ENCODE measurements at places on chromosomes 12 and 14.

GRCh38 chr12:81284137-81284536 lies 206.3 kb downstream of the ACSS3 start:
- DNase-seq = no peak

- DNase-seq = no peak
Measured at GRCh38 chr14:91063119-91063518, 2.7 kb upstream of the RPS6KA5 start.

DNA sequence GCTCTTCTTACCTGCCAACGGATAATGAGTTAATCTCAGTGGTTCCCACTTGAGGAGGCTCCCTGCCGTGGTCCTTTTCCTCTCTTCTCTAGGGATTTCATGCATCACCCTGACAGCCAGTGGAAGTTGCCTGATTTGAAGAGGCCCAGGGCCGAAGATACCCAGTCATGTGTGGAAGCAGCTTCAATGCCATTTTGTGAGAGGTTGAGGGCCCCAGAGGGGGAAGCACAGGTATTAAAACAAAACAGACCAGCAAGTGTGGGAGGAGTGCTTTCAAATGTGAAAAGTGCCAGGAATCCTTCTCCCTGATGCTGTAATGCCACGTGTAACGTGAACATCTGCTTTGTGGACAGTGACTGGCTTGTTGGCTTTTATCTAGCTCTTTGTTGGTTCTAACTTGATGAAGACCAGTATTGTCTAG lies 1.5 kb downstream of the TCP11L2 start:
- DNase-seq = no peak

- no peak for DNase-seq
Measured at GRCh38 chr12:53944907-53945847, 6.5 kb downstream of the HOXC13 start.

- no peak for DNase-seq
Measured at GRCh38 chr12:2376908-2377657, 324.3 kb downstream of the CACNA1C start.

- DNase-seq = no peak
Measured at GRCh38 chr14:94940263-94940993, 170.5 kb upstream of the GSC start.

GRCh38 chr14:91980157-91980556 lies 32.7 kb upstream of the FBLN5 start:
- peak; percentile 82 for DNase-seq

- DNase-seq = no peak
Measured at GRCh38 chr14:37047996-37048395, 124.4 kb downstream of the SLC25A21 start.

GRCh38 chr12:76740501-76740900 lies 23.4 kb upstream of the ZDHHC17 start:
- DNase-seq = no peak

GRCh38 chr12:12323591-12323990 lies 26.5 kb downstream of the MANSC1 start:
- DNase-seq = no peak

DNA sequence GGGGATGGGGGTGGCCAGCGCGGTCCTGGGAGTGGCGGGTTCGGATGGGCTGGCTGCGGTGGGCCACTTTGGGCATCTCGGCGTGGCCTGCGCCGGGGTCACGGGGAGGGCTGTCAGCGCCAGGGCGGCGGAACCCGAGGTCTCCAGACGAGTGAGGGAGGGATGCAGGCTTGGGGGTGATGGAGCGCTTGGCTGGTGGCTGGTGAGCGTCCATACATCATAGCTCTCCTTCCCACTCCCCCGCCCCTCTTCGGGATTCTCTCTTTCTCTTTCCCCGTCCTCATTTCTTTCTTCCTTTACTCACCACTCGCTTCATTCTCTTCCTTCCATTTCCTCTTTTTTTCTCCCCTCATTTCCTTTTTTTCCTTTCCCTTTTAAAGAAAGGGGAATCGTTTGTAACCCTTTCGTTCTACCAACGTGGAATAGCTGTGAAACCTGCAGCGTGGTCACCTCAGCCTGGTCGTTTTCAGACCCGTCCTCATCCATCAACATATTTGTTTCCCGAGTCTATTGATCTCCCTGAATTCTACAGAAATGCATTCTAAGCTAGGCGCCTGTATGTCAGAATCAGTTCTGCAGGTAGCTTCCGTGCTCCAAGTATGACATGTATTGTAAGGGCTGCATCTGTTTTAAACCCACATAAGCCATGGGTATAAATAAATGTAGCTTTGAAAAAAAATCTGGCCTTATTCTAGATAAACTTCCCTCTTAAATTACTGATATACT lies 260.3 kb upstream of the E2F7 start:
- DNase-seq = peak; percentile 3

DNA sequence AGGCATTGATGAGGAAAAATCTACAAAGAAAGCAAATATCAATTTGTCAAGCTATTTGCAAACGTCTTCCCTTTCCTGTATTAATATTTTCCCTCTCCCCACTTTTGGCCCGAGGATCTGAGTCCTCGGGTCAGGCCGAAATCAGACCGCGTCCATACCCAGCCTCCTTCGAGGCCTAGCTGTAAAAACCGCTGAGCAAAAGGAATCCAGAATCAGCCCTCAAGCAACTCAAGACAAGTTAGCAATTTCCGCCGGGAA lies 353 bp upstream of the MAPK1IP1L start:
- DNase-seq = no peak

GRCh38 chr12:14885718-14886221 lies at the start of gene MGP:
Gene MGP, minus strand, starts transcription at chr12:14885854. Its CDS starts 63 bp downstream, at chr12:14885791.
- no peak for DNase-seq

DNA sequence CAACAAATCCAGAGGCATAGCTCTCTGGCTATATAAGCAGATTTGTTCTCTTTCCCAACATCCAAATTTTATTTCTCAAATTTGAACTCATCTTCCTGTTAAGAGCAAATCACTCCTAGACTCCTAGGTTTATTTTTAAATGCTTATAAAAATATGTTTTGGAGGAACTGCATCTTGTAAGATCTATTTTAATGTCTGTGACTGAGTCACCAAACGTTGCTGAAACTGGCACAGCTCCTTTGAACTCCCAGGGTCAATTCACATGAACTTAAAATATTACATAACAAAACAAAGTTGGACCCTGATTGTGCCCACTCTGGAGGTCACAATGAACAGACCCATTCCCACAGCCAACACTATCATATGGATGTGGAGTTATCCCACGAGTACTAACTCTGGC lies 23.9 kb downstream of the ANAPC7 start:
- no peak for DNase-seq

DNA sequence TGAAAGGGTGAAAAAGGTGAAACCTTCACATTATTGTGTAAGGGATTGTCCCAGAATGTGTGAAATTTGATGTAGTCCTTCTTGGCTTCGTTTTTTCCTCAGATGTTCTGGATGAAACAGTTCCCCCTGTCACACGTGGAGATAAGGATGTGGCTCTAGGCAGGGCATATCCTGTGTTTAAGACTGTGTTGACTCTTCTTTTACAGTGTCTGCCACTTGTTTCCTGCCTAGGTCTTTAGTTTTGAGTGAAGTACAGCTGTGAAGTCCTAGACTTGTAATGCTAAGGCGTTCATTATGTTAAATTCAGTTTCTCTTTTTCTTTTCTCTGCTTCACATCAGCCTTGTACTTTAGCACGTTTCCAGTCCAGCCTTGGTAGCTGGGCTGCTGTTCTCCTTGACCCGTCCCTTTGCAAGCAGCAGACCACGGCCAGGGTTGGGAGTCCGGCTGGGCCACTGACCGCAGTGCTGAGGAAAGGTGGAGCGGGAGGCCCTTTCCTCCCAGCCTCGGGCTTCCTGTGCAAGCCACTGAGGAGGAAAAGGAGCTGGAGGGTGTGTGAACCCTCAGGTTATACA lies 59.1 kb downstream of the RASSF3 start:
- DNase-seq = no peak

GRCh38 chr12:6766651-6767349 lies 637 bp downstream of the PTMS start:
- DNase-seq = peak; percentile 72

DNA sequence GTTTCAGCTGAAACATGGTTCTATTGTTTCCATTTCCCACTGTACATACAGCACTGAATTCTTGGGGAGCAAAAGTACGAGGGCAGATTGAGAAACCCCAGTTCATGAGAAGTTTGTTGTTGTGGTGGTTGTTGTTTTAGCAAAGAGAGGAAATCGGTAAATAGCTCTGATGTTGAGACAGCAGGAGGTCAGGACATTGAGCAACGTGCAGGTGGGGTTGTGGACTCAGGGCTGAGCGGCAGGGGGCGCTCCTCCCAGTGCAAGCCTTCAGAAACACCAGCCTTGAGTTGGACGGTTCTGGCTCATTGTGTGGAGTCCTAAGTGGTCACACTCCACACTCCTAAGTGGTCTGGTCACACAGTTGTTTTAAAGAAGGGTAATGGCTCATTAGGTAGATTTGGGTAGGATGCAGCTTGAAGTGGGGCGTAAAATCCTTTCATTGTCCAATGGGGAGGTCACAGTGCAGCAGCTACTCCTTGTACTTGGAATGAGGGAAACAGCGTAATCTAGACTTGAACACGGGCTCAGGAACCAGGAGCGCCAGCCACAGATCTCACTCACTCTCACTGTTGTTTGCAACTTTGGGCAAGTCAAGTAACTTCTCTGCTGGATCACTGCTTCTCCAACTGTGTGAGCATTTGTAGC lies 14.5 kb upstream of the PWP1 start:
- no peak for DNase-seq

- DNase-seq = no peak
Measured at GRCh38 chr14:43540948-43541347, 966.1 kb downstream of the FSCB start.

GRCh38 chr12:24255920-24256665 lies 306.6 kb upstream of the SOX5 start:
- no peak for DNase-seq

DNA sequence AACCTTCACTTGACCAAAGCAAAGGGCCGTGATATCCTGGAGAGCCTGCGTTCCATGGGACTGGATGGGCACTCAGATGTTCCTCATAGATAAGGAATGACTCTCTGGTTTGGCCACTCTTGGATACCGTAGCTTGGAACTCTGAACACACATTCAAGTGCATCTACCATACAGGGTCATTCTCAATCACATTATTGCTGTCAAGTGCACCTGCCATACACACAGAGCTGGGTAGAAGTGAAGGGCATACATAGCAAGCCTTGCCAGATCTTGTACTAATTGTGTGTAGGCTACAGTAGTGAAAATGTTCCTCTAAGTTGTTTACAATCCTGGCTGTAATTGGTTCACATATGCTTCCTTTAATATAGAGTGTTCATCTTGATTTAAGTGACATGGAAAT lies 58.3 kb downstream of the PELI2 start:
- DNase-seq = no peak

DNA sequence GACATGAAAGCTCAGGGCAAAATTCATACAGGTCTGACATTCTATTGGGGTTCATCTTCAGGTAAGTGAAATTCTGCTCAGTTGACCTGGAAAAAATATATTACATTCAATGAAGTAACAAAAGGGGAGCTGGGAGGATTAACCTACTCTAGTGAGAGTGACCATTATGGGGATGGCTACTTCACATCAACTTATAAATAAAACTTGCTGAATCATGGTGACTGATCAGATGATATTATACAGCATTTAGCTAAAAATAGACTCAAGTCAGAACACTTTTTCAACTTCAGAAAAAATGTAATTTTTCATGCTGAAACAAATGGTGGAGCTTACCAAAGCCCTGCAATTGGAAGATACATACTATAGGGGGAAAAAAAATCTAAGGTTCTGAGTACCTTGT lies 800.2 kb downstream of the FSCB start:
- DNase-seq = no peak

- DNase-seq = no peak
Measured at GRCh38 chr12:49973361-49973830, 649 bp downstream of the AQP6 start.

DNA sequence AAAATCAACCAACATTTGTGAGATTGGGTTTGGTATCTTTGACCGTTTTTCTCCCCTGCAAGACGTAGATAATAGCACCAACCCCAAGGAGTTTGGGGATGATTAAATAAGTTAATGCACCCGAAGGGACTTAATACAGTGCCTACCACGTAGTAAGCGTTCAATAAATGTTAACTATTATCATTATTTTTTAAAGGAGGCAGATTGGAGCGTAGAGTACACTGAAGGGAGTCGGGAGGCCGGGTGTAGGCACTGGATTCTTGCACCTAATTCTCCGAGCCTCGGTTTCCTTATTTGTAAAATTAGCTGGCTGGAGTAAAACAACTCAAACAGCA lies 367 bp upstream of the FRS2 start:
- no peak for DNase-seq

DNA sequence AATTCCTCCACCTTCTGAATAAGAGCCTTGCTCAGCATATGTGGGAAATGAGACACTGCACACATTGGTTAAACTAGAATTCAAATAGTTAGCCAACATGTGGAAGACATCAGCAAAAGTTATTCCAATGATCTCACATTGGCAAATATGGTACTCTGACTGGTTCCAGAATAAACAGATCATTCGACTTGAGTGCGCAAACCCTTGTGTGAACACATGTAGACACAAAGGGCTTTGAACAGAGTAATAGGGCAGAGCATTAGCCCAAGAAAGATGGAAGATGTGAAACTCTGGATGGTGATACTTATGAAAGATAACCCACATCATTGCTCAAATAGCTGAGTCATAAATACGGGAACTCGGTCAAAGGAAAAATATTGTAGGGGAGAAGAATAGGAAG lies 1133.4 kb upstream of the SEL1L start:
- DNase-seq = no peak

DNA sequence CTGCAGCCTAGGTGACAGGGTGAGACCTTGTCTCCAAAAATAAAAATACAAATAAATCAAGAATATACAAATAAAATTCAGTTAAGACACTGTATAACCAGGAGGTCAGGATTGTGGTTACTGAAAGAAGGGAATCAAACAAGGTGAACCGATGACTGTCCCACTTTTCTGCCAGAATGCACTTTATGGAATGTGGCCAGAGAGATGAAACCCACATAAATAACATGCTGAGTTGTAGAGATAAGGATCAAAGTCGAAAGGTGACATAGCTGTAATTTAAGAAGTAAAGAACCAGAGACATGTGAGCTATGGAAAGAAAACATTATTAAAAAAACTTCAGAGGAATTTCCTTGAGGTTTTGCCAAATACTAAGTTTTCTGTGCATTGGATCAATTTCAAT lies 1098.2 kb upstream of the USP15 start:
- no peak for DNase-seq

DNA sequence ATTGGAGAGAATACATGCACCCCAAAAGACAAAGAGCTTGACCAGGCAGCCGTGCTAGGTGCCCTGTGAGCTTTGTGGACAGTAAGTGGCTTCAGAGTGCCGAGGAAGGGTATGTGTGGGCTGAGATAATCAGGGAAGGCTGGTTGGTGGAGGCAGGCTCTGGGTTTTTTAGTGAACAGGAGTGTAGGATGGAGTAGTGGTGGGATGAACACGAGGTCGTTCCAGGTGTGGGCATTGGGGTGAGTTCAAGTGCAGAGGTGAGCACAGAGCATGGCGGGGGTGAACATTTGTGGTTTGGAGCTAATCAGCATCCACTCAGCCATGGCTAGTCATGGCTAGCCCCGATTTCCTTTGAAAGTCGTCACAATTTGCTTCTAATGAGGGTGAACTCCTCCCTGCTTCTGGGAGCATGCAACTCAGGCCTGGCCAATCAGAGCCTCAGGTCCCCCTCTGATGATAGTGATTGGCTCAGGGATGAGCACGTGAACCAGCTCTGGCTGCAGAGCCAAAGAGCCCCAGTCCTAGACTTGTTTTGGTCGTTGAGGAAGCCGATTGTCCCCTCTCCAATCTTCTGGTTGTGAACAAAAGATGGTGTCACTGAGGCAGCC lies 40.7 kb upstream of the TCL1B start:
- no peak for DNase-seq

GRCh38 chr14:103626146-103626850 lies 2.7 kb upstream of the KLC1 start:
- no peak for DNase-seq

GRCh38 chr12:46197883-46198282 lies 71.0 kb downstream of the SLC38A1 start:
- DNase-seq = no peak

Measured in HTR-8/SVneo (cell line).